Right ventricle myocardium inferior (tissue), 1 donor: ENCODE measurements at places on chromosomes 1 and 21.

DNA sequence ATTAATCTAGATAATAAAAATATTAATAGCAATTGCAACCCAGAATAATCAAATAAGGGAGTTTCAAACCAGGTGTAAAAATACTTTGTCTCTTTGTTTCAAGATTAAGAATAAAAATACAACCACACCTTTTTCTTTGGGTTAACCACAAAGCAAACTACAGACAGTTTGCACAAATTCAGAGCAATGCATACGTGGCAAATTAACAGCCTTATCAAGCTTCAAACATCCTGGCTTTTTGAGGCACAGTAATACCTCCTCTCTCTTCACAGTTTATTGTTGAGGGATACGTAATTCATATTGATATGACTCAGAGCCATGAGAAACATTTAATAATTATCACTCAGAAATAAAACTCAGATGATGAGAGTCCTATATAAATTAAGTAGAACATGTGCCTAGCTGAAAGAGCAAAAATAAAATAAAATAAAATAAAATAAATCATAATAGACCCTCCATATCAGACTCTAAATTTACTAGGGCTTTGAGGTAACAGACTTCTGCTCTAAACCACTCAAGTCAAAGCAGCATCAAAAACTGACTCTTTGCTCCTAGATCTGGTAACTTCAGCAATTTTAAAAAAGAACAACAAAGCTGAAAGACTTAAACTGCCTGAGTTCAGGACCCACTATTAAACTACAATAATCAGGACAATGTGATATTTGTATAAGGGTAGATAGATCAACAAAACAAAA is 11.4 kb downstream of the EDEM3 start:
- no peak for DNase-seq

GRCh38 chr1:232142403-232143314 is 487.3 kb downstream of the SIPA1L2 start:
- peak; percentile 57 for DNase-seq

- DNase-seq, result no peak
Observed at GRCh38 chr1:40252601-40253000, 4.9 kb downstream of the TMCO2 start.

GRCh38 chr1:92123868-92124267 is 43.7 kb downstream of the BTBD8 start:
- DNase-seq, result no peak

DNA sequence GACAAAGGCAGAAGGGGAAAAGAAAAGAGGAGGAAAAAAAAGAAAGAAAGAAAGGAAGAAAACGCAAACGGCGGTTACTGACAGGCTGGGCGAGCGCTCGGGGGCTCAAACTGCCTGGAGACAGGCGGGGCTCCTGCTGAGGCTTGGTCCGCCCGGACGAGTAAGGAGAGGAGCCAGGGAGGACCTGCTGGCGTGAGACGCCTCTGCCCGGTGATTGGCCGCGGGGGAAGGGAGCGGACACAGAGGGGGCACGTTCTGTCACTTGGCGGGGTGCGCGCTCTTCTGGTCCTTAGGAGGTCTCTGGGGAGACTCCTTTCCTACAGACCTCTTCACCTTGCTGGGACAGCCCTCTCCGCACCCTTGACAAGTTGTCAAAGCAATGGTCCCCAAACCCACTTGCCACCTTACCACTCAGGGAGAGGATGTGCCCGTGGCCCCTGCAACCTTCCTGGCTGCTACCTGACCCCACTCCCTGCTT is 791 bp upstream of the PIK3R3 start:
- peak; percentile 85 for DNase-seq

GRCh38 chr1:234556245-234556943 is 53.6 kb downstream of the IRF2BP2 start:
- DNase-seq, result no peak

DNA sequence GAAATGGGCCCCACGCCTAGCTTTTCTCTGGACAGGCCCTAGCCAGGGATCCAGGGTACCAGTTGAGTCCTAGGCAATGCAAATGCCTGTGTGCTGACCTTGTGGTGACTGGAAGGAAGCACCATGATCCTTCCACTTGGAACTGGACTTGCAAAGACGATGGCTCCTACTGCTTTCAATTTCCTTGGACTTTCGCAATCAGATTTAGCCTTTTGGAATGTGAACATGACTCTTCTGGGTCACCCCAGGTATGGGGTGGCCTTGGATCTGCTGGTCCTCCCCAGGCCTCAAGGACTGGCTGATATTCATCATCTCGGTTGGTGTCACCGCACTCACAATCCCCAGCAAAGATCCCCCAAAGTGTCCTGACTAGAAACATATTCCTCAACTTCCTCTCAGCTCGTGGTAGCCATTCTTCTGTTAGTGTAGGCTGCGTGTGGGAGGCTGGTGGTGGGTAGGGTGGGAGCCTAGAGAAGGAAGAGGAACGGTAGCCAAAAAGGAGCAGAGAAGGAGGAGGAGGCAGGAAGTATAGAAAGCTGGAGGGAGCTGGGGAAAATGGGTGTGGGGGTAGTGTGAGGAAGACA is 130.5 kb downstream of the PPIAL4G start:
- DNase-seq, result no peak

DNA sequence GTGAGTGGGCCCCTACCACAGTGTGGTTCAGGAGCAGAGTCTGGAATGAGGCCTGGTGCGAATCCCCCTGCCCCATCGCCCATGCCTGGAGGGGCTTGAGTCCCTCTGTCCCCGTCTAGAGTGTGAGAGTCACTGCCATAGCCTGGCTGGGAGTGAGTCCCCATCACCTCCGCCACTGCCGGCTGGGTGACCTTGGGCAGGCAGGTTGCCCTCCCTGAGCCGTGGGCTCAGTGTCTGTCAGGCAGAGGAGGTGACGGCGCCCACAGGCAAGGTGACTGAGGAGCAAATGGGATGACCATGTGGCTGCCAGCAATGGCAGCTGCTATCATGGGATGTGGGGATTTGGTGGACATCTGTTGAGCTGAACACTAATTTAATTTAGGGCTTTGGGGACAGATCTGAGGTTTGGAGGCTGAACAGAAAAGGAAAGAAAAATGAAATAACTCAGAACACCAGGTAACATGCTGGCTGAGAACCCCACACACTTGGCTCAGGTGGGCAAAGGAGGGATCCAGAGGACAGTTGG is 38.1 kb upstream of the GPR153 start:
- no peak for DNase-seq

- DNase-seq, result no peak
Observed at GRCh38 chr1:245986404-245987218, 520.5 kb downstream of the SMYD3 start.

GRCh38 chr1:119675349-119676345 is 27.6 kb upstream of the ZNF697 start:
- no peak for DNase-seq

GRCh38 chr1:80540596-80540995 is 1260.1 kb upstream of the ADGRL2 start:
- no peak for DNase-seq

- DNase-seq, result no peak
Observed at GRCh38 chr1:198680174-198680875, 41.5 kb downstream of the PTPRC start.

DNA sequence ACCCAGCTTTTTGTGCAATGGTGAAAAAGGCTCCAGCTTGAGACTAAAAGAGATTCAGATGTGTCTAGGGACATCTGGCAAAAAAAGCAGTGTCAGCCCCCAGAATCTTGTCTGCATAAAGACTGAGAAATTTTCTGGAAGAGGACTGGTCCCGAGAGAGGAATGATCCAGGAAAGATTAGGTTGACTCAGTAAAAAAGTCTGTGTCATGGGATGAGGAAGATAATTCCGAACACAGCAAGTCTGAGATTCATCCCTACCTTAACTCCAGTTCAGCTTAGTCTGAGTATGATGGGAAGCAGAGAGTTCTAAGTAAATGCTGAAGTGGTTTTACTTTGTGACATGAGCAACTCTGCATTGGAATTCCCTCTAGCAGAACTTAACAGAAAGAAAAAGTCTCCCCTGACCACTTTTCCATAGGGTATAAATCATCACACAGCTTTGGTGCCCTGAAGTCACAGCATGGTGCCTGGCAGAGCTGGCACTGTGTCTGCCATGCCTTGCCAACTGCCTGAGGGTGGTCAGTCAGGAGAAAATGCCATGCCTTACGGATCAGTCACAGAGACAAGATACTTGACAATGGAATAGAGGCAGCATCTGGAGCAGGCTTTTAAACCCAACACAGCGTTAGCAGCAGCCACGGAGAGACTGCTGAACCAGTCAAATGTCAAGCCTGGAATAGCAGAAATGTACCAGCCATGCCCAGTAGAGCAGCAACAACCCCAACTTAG is 153.4 kb downstream of the ZC3H11B start:
- no peak for DNase-seq

DNA sequence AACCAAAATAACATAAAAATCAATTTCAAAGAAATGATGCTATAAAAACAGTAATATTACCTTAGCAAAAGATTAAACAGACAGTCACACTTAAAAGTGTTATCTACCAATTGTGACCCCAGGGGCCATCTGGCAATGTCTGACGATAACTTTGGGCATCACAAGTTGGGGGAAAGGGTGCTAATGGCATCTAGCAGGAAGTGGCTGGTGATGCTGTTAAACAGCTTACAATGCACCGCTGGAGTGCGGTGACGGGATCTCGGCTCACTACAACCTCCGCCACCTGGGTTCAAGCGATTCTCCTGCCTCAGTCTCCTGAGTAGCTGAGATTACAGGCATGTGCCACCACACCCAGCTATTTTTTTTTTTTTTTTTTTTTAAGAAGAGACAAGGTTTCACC is 27.6 kb downstream of the NUP133 start:
- no peak for DNase-seq

GRCh38 chr1:218488531-218488930 is 143.4 kb downstream of the TGFB2 start:
- DNase-seq, result no peak

GRCh38 chr1:33268927-33269610 is 12.8 kb downstream of the ZNF362 start:
- DNase-seq, result no peak

- DNase-seq, result no peak
Observed at GRCh38 chr1:30489737-30490389, 233.5 kb downstream of the MATN1 start.

DNA sequence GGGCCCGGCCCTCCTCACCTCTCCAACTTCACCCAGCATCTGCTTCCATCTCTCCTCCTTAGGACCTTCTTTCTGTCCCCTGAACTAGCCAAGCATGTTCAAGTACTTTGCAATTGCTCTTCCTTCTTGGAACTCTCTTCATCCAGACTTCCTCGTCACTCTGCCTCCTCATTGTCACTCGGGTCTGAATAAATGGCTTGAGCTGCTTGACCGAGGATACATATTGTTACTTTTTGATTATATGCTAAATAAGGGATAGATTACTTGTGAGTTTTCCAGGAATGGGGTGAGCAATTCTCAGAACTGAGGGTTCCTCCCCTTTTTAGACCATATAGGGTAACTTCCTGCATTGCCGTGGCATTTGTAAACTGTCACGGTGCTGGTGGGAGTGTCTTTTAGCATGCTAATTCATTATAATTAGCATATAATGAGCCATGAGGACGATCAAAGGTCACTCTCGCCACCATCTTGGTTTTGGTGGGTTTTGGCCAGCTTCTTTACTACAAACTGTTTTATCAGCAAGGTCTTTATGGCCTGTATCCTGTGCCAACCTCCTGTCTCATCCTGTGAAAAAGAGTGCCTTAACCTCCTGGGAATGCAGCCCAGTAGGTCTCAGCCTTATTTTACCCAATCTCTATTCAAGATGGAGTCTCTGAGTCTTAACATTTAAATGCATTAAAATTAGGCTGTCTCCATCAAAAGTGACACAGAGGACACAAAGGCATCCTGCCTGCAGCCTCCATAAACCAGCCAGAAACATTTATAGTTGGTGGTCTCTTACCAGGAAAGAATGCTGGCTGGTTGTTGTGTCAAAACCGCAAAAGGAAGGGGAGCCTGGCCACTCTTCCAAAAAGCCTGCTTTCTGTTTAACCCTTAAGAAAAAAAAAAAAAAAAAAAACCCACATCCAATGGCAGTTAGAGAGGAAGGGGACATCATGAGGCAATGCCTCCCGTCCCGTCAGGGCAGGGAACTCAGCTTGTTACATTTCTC is 179.3 kb downstream of the KAZN start:
- no peak for DNase-seq

DNA sequence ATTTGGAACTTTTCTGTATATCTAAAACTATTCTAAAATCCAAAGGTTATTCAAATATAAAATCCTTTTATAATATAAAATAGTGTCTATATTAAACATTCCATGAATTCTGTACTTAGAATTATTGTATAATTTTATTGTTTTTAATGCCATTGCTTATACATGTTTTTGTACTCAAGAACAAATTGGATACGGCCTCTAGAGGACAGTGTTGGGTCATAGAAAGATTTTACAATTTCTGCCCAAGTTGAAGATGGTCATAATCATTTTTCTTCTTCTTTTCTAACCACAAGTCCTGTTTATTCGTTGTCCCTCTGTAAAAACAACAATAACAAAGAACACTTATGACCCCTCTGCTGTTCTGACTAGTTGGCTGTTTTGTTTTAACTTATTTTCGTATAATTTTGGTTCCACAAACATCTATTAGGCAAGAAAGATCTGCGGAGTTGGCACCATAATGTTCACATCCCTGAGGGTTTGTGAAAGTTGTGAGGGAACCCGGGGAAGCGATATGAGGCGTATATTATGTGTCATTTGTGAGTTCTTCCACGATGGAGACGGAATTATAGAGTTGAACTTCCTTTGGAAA is 75.7 kb upstream of the KIF26B start:
- DNase-seq, result no peak

DNA sequence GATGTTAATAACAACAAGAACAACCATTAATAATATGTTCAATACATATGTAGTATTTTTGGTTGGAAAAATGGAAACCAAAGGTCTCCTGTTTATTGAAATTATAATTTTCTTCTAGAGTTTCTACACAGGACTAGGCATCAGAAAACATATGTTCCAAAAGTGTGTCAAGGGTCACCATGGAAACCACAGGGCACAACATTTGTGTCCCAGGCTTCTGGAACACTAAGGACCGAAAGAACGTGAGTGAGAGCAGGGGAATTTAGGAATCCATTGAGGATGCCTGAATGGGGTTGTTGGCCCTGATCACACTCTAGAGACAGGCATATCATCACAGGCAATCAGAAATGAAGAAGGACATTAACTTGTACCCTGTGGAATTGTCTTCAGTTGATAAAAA is 7.5 kb upstream of the CDC14A start:
- DNase-seq, result no peak

- DNase-seq, result no peak
Observed at GRCh38 chr1:72037745-72038343, 244.5 kb downstream of the NEGR1 start.

DNA sequence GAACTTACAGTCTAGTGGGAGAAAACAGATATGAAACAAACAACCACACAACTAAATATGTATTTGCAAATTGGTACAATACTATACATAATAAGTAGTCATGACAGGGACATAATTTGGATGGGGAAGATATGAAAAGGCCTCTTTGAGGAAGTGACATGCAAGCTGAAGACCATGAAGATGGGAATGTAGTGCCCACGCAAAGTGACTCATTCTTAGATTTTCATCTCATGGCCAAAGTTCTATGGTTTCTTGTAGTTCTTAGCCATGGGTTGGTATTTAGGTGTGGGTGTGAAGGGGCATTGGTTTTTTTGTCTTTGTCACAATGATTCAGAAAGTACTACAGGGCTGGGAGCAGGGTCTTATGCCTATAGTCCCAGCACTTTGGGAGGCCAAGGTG is 105.4 kb upstream of the FAM78B start:
- no peak for DNase-seq
